ENCODE measurements at places on chromosomes 12 and 14.

DNA sequence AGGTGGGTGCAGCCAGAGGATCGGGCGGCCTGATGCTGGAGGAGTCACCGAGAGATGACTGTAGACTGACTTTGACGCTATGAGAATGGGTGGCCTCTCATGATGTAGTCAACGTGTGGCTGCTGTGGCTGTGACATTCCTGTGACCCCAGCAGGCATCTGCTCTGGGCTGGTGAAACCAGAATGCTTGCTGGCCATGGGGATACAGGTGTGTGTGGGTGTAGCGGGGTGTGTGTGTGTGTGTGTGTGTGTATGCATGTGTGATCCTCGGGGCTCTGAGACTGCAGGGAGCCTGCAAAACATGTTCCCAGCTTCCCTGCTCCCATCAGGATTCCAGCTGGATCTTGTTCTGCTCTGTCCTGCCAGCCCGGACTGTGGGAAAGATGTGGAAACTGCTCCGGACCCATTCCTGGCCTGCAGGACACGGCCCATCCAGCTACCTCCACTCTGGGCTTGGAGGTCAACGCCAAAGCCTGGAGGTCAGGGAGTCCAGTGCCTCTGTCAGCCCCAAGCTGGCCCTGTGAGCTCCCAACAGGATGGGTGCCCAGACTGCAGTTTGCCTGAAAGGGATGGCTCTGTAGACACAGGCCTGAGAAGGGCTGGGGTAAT lies 18.8 kb upstream of the HHIPL1 start:
- DNase-seq = no peak

DNA sequence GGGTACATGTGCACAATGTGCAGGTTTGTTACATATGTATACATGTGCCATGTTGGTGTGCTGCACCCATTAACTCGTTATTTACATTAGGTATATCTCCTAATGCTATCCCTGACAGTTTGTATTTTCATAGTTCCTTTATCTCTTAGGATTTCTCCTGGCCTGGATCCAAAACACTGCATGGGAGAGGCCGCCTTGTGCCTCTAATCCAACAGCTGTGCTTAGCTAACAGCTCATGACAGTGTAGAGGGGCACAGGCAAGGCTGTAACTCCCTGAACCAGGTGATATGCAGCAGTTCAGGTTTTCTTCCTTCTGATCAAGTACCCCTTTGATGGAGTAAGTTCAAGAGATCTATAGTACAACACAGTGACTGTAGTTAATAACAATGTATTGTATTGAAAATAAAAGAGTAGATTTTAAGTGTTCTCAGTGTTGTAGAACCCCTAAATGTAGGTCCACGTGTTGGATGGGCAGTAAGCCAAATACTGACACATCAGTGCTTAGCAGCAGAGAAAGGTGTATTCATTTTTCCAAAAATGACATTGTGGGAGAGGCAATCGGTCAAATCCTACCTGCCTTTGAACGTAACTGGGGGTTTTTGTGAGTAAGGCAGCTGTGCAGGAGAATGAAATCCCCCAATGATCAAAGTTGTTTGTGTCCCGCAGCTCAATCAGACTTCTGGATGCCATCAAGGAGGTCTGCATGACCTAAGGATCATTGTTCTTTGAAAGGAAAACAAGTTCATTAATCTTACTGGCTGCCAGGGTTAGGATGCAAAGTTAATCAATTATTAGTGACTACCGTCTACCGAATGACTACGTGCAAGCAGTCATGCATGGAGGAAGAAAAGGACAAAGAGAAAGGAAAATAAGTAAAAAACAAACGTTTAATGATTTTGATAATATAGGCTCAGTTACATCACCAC lies 89.3 kb upstream of the FGD4 start:
- DNase-seq = no peak

DNA sequence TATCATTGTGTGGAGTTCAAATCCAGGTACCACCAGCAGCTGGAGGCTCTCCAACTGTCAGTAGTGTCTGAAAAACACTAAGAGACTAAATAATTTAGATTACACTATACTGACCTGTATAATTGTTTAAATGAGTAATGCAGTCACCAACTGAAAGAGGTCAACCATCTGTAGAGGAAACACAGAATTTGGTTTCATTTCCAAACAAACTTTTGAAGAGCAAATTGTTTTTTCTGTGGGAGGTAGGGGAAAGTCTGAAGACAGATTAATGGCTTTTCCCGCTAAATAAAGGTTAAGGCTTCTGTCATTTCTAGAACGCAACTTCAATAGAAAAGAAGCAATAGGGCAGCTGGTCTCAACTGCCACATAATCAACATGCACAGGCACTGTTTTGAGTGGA lies 462.6 kb downstream of the PRKD1 start:
- DNase-seq = no peak

- no peak for DNase-seq
These were observed 24.6 kb upstream of the KLRD1 start for GRCh38 chr12:10283027-10283426.

GRCh38 chr14:85617791-85618190 lies 87.8 kb downstream of the FLRT2 start:
- no peak for DNase-seq

GRCh38 chr12:71768900-71769299 lies 14.2 kb downstream of the RAB21 start:
- no peak for DNase-seq

- no peak for DNase-seq
These were observed 3.4 kb upstream of the RNASE7 start for GRCh38 chr14:21038441-21039422.

DNA sequence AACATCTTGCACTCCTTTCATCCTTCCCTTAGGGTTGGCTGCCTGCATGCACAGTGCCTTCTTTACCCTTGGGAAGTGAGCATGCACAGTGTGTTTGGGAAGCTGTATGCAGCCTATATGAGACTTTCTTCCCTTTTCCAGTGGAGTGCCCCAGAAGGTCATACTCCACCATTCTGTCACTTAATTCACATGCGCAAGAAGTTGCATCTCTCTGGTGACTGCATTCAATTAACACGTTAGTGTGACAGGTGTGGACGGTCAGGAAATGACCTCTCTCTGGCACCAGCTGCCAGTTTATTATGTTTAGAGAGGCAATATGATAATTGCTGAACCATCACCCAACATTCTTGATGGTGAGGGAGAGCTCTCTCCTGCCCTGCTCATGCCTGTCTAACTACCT lies 770.0 kb downstream of the FLRT2 start:
- no peak for DNase-seq

GRCh38 chr14:24297190-24297964 lies 2.2 kb downstream of the DHRS1 start:
- DNase-seq = no peak

DNA sequence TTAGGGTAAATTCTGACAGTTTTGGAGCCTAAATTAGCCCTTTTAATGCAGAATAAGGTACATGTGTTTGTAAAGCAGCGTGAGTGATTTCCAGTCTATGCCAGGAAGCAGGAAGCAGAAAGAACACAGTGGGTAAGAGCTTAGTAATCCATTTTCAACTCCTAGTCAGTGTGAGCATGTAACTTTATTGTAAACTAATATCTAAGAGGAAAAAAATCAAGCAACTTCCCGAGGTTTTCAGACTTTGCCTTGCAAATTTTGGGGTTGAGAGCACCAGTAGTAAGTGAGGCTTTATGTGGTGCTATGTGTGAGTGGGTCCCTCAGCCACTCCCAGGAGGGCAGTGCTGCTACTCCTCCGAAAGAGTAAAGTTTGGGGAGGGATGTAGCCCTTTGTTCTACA lies 2.9 kb downstream of the CIPC start:
- DNase-seq = no peak

GRCh38 chr12:46556105-46556559 lies 183.6 kb upstream of the SLC38A2 start:
- DNase-seq = no peak

GRCh38 chr12:18135509-18135908 lies 45.5 kb upstream of the RERGL start:
- no peak for DNase-seq

DNA sequence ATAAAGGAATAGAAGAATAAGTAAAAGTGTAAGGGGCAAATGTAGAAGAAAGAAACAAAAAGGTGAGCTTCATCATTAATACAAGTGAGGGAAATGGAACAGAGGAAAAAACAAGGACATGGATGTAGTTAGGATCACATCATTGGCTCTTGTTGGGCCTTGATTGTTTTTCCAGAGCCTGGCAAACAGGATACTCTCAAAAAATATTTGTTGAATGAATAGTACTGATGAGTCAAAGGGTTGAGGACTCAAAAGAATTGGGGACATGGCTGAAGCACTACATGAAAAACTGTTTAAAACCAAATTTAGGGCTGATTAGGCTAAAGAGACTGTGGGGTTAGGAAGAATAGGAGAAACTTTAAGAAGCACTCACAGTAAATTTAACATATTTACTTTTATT lies 11.4 kb upstream of the SRP54 start:
- no peak for DNase-seq

DNA sequence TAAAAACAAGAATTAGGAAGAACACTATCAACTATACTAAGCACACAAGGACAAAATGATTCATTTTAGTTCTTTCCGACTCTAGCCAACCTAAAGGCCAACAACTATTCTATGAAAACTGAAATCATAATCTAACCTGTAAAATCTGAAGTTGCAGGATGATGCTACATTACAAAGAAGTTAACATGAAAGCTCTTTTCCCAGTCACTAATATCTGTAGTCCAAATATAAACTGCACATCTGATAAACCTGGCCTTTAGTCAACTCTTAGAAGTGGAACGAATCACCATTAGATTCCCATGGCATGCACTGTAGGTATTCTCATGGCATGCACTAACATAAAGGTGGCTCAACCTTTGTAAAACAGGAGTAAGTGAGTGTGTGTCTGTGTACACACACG lies 41.7 kb downstream of the BLTP3B start:
- DNase-seq = no peak

GRCh38 chr14:52553671-52554575 lies 1.3 kb downstream of the GPR137C start:
- peak; percentile 91 for DNase-seq

DNA sequence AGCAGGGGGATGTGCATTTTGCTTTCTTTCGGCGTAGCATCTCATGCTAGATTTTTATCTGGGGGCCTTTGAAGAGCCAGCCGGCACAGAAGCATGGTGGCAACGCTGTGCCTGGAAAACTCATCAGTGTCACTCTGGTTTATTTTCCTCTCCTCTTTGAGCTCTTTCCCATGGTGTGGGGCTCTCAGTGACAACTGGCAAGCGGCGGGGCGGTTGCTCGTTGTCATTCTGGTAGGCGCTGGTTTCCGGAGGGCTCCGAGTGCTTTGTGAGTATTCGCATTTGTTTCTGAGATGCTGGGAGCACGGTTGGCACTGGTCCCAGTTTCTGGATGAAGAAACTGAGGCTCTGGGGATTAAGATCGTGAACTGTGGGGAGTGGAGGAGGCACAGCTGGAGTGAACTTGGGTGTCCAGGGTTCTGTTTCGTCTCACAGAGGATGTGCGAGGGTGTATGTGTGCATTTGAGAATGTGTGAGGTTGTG lies 23.3 kb downstream of the TPCN1 start:
- DNase-seq = peak; percentile 38

DNA sequence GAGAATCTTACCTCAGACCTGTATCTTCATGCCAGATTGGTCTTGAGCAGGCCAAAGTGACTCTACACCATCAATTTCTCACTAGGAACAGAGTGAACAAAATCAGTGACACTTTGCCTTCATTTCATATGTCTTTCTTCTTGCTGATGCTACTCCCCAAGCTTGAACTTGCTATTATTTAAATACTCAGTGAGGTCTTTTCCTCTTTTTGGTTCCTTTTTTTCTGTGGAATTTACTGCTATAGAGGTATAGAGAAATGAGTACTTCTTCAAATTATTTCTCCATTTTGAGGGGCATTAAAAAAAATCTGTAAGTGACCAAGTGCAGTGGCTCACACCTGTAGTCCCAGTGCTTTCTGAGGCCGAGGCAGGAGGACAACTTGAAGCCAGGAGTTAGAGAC lies at the start of gene GPR33:
GPR33 (minus strand) TSS at position 154 of the 400 bp plus-strand sequence. CDS start 4,074 bp downstream, outside the sequence.
- no peak for DNase-seq

- no peak for DNase-seq
These were observed 150.9 kb downstream of the TBX5 start for GRCh38 chr12:114254998-114255397.

DNA sequence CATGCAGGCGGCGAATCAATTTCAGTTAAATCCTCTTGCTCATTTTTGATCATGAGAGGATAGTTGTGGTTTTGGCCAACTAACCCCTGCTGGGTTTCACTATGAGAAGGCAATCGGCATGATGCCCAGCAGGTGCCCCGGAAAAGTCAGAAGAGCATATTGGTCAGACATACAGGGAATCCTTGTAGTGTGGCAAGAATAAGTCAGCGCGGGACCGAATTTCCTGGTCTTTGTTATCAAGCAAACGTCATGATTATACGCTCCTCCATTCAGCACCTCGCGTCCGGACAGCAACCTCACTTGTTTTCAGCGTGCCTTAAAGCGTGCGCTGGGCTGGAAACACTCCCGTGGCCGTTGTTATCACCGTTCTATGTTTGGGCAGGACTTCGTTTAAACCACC lies 1.8 kb downstream of the TBC1D30 start:
- peak; percentile 32 for DNase-seq

GRCh38 chr14:61217516-61217915 lies 63.6 kb downstream of the TMEM30B start:
- no peak for DNase-seq

GRCh38 chr14:104871656-104872468 lies 6.8 kb downstream of the CEP170B start:
- DNase-seq = no peak

- DNase-seq = no peak
These were observed 66.5 kb downstream of the ATP23 start for GRCh38 chr12:58007875-58008274.

DNA sequence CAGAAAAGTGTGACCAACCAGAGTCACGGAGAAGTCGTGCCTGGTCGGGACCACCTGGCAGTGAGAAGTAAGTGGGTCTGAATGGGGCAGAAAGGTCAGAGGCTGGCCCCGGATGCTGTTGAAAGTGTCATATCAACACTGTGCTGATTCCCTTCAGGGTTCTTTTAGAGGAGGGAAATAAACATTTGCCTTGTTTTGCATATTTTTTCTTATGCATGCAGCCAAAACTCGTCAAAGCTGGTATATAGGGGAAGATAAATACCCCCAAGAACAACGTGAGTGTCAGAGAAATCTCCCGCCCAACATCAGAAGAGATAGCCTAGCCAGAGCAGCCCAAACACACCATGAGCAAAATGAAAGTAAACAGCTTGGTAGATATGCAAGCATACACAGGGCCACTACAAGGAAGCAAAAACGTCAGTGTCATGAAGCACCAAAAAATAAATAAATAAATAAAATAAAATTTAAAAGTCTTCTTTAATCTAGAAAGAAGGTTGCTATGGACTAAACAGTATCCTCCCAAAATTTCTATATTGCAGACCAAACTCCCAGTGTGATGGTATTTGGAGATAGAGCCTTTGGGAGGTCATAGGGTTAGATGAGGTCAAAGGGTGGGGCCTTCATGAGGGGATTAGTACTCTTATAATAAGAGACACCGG lies 22.1 kb downstream of the EIF5 start:
- no peak for DNase-seq

Data from upper lobe of left lung (tissue), 6 donors.